Right renal cortex interstitium (tissue), 3 donors: ENCODE measurements at places on chromosomes 16 and 17.

- no peak for DNase-seq
Measured at GRCh38 chr16:61842666-61843065, 193.6 kb downstream of the CDH8 start.

- DNase-seq = no peak
Measured at GRCh38 chr16:57802341-57803133, at the start of gene KIFC3. TSS of gene KIFC3 (minus strand) at chr16:57802491. CDS start at chr16:57798243, 4,248 bp downstream.

DNA sequence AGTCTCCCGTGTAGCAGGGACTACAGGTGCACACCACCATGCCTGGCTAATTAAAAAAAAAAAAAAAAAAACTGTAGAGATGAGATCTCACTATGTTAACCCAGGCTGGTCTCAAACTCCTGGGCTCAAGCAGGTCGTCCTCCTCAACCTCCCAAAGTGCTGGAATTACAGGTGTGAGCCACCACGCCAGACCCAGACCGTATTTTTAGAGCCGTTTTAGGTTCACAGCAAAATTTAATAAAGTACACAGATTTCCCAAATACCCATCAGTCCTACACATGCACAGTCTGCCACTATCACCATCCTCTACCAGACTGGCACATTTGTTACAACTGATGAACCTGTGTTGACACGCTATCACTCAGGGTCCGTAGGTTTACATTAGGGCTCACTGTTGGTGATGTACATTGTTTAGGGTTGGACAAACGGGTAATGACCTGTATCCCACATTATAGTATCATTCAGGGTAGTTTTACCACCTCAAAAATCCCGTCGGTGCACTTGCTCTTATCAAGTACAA is 10.4 kb downstream of the HS3ST3B1 start:
- DNase-seq = no peak

DNA sequence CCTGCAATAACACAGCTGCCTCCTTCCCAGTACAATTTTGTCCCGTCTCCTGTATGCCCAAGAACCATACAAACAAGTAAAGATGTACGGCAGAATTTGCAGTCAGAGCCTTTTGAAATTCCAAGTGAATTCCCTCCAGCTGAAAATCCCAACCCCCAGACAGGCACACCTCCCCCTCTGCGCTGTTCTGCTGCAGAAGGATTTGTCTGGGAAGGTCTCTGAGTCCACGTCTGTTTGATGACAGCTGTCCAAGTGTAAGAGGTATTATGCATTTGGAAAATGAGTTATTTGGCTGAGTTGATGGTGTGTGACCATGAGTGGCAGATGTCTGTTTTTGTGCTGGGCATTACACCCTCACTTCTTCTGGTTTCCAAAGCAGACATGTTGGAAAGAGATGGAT is 104.9 kb upstream of the HS3ST4 start:
- DNase-seq = no peak

DNA sequence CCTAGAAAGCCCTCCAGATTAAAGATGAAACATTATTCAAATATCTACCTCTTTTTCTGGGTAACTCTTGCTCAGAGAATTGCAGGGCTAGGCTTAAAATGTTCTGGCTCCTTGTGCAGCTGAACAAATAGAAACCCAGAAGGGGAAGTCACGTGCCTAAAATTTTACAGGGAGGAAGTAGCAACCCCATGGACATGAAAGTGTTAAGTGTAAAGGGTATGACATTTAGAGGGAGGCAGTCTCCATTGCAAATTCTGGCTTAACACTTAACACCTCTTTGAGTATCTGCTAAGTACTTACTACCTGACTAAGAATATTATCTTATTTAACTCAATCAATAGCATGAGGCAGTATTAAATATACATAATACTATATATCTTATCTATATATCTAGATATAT is 376.1 kb upstream of the ERCC4 start:
- DNase-seq = no peak

DNA sequence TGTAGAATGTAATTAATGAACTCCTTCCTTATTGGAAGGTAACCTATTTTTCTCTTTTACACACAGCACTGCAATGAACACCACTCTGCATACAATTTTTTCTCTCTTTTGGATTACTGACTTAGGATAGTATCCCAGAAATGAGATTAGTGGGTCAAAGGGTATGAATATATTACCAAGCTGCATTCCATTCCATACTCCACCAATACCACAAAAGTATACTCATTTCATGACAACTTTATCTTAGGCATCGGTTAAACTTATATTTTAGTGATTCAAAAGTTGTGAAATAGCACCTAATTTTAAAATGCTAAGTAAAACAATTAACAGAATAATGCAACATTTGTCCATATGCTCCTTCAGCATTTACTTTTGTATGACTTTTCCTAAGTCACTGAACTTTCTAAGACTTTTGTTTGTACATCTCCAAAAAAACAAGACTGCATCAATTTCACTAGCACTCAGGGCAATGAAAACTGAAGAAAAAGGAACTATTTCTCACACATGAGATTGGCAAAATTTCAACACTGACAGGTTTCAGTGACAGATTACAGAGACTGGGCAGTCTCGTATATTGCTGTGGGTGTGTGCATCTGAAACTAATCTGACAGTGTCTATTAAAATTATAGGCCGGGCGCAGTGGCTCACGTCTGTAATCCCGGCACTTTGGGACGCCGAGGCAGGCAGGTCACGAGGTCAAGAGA is 32.1 kb downstream of the HELZ start:
- no peak for DNase-seq

DNA sequence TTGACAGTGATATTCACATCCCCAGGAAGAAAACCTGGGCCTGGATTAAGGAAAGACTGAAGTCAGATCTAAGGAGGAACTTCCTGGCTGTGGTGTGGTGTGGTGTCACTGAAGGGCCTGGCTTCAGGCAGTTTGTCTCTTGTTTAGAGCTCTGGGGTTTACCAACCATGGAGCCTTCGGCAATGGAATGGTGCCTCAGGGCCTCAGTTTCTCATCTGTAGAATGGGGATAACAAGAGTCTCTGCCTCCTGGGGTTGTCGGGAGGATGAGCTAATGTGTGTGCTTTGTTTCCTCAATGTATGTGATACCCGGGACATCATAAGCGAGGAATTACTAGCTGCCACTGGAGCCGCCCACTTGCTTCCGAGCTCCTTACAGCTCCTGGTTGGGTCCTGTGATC is 12.7 kb downstream of the WNT3 start:
- DNase-seq = no peak

- DNase-seq = peak; percentile 84
Measured at GRCh38 chr17:39591958-39592954, 15.5 kb downstream of the NEUROD2 start.

DNA sequence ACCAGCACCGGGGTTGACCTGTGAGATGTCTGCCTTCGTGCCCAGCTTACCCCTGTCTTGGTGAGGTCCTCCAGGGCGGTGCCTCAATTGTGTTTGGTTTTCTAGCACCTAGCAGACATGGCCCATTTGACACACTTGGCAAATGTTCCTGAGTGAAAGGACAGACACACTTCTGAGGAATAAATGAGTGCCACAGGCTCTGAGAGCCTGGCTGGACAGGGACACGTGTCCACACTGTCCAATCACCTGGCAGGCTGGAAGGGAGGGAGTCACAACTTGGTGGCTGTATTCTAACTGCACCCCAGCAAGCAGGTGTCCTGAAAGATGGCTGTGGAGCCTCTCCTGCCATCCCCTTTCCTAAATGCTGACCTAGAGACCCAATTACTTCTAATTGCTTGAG is 7.4 kb downstream of the MAP3K14 start:
- DNase-seq = no peak

GRCh38 chr17:71635187-71635586 is 485.6 kb upstream of the SOX9 start:
- DNase-seq = no peak

- no peak for DNase-seq
Measured at GRCh38 chr16:61946019-61946418, 90.2 kb downstream of the CDH8 start.

DNA sequence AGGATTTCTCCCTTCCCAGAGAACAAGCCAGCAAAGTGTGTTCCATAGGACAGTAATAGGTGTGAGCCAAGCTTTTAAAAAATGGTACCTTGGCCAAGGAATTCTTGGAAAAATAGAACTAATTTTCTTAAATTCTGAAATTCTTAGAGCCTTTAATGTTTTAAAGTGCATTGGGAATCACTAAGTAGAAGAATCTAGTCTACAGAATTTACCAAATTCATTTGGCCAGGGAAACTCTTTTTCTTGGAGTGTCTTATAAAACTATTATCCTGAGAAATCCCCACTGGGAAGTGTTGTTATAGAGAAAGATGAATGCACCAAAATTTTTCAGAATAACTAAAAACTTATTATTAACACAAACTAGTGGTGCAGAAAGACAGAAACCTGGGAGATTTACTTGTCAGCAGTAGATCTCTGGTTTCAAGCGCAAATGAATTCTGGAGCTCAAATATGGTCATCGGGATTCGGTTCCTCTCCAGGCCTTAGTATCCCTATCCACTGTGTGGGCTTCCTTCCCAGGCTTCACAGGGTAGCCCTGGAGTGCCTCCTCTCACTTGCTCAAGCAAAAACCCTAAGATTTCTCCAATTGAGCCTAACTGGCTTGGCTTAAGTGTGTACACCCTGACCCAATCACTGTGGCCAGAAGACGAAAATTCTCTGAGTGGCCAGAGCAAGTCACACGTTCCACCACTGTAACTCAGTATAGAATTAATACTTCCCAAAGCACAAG is 217.8 kb downstream of the CHD9NB start:
- no peak for DNase-seq

GRCh38 chr17:77959926-77960521 is 1.5 kb downstream of the TNRC6C start:
- DNase-seq = peak; percentile 33

DNA sequence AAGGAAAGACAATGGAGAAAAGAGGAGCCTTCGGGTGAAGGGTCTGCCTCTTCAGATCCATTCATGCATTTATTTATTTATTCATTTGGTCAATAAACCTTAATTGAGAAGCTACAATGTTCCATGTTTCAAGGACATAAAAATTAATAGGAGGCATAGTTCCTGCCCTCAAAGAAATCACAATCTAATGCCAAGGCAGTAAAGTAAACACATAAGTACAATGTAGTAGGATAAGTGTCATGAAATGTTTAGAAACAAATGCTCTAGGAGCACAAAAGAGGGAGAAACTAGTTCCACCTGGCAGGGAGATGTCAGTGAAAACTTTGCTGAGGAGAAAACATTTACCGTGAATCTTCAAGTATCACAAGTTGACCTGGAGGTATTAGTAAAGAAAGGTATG is 103.5 kb upstream of the NOG start:
- no peak for DNase-seq

GRCh38 chr16:59252317-59252716 is 518.2 kb upstream of the GOT2 start:
- no peak for DNase-seq

- no peak for DNase-seq
Measured at GRCh38 chr17:7336240-7337175, at the start of gene ACAP1. TSS of gene ACAP1 (plus strand) at chr17:7336529. CDS start at chr17:7336735, 206 bp downstream.

GRCh38 chr17:50267074-50267841 is 7.0 kb upstream of the TMEM92 start:
- DNase-seq = no peak

DNA sequence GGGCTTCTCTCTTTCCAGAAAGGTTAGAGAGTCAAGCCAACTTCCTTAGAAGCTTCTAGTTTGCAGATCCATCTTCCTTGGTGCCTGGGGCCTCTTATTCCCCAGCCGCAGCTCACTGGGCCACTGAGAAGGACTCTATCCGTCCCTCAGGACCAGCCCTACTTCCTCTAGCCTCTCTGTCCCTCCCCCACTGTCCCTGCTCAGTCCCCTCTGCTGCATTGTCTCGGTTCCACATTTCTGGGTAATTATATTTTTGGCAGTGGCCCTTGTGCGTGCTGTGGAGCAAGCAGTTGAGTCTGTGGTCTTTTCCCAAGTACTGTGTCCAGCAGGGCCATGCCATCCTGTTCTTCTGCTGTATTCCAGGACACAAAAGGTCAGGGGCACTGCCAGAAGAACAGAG is 17.8 kb downstream of the IRX3 start:
- DNase-seq = no peak

GRCh38 chr17:78598013-78598471 is 20.8 kb upstream of the DNAH17 start:
- no peak for DNase-seq
